Type B pancreatic cell (in vitro differentiated cells): ENCODE measurements at places on chromosomes 3 and 15. TPM values are rescaled to one million over a fixed set of nuclear protein-coding genes. Genes with fewer than 3 reads are reported as not detected.

DNA sequence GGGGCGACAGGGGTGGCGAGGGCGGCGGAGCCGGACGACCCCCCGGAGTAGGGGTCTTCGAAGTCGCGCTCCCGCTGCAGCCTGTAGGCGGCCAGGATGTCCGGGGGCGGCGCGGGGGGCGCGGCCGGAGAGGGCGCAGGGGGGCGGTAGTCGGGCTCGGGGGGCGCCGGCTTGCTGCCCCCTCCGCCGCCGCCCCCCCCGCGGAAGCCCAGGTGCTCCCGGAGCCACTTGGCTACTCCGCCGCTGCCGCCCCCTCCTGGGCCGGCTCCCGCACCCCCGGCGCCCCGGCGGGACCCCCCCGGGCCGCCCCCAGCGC lies 230 bp downstream of the SHF start:
- no peak for DNase-seq

DNA sequence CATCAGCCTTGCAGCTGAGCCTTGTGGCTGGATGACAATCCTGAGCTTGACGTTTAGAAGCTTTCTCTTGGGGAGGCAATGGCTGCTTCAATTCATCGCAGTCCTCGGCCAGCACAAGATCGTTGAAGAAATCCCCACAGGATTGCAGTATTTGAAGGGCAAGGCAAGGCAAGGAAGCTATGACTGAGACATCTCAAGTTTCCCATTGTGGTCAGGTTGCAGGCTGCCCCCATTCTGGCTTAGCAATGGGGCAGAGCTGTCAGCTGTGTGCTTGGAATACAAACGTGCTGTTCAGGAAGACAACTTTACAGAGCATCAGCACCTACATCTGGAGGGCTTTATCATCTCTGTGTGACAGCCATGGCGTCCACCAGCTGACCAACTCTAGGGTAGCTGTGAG lies 275.9 kb upstream of the TBL1XR1 start:
- no peak for DNase-seq

DNA sequence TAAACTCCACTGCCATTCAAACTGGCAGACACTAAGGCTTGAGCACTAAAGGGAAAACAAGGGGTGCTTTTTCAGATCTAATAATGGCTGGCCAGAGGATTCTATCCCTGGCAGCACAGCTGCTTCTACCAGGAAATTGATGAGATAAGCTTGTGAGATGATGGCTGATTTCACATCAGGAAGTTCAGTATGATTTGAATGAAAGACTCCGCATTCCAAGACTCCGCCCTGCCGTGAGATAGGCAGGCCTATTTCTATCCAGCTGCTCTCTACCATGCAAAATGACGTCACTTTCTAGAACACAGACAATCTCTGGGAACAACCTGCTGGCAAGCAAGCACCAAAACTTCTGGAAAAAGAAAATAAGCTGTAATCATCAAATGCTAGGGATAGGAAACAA lies 171.8 kb downstream of the WDR76 start:
- no peak for DNase-seq

DNA sequence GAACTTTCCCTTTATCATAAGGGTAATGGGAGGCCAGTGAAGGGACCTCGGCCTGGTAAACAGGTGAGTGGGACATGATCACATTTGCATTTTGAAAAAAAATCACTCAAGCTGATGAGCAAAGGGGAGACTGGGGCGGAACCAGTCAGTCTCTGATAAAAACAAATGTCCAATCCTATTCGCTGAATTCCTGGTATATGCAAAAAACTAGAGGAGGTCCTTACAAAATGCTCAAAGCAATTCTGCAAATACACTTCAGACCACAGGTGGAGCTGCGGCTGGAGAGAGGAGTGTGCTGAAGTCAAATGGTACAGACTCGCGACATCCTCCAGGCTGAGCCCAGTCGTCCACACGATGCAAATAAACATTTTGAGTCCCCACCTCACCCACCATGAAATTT lies 166.7 kb downstream of the FOXP1 start:
- no peak for DNase-seq

GRCh38 chr3:196650740-196651311 lies 11.3 kb downstream of the NRROS start:
- DNase-seq = no peak

PPP2R3A gene
- total RNA-seq = 8.6 and 16.5 TPM in 2 replicates

DNA sequence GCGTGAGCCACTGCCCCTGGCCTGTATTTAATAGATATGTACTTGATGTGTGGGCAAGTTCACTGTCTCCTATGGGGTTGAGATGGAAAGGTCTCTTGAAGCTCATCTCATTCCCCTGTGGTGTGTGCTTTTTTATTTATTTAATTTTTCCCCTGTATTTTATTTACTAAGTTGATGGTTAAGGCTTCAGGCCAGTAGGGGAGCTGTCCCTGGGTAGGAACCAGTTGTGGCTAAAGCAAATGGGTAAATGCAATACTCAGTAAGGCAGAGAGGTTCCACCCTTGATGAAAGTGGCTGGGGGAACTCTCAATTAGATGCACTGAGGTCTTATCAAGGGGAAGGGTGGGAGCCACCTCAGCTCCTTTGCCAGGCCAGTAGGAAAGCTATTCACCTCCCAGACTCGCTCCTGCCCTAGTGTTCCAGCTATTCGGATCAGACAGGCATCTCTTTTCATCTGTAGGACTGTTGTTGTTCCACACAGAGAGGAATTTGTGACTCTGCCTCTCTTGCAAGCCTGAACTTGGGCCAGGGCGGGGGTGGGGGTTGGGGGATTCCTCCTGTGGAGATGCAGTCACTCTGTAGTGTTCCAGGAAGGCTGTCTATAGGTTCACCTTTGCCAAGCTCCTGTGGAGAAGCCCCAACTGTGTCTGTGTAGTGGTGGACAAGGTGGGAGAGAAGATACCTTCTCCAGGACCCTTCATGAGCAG lies 26.1 kb downstream of the PCCB start:
- no peak for DNase-seq

GRCh38 chr15:74783072-74783807 lies 1.4 kb downstream of the CSK start:
- no peak for DNase-seq

ADAMTS7 gene
- total RNA-seq = 8.4 and 51.9 TPM in 2 replicates

DNA sequence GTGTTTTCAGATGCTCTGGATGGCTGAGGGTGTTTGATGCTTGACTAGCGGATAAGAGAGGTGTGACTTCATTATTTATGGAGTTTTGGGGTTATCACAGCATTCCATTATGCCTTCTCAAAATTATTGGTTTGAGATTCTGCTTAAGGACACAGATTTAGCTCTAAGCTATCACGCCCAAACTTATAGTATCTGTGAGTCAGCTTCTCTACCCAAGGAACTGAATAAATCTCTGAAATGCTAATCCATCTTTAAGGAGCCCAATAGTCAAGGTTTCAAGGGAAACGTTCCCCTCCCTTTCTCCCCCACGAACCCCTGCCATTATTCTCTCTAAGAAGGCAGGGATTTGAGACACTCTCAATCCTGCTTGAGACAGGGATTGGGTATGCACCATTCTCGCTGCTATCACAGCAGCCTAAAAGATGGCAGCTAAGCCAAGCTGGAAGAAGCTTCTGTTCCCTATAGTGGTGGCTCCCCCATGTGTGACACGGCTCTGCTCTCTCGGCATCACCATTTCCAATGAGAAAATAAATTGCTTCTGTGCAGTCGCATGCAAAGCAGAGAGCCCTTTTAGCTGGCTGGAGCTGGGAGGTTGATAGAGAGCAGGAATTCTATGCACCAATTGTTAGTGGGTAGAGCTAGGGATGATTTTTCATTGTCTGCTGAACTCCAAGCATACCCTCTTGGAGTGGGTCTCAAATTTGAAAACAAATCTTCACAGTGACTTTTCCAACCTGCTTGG lies 151.1 kb downstream of the IL20RB start:
- no peak for DNase-seq

DNAJC17 gene
- total RNA-seq = 23.7 and 38.3 TPM in 2 replicates

GRCh38 chr15:72184165-72184811 lies 13.3 kb downstream of the GRAMD2A start:
- no peak for DNase-seq

GOLGA6B gene
- total RNA-seq = not detected in 2 replicates

GRCh38 chr15:26686547-26687187 lies 86.2 kb downstream of the GABRB3 start:
- no peak for DNase-seq

DNA sequence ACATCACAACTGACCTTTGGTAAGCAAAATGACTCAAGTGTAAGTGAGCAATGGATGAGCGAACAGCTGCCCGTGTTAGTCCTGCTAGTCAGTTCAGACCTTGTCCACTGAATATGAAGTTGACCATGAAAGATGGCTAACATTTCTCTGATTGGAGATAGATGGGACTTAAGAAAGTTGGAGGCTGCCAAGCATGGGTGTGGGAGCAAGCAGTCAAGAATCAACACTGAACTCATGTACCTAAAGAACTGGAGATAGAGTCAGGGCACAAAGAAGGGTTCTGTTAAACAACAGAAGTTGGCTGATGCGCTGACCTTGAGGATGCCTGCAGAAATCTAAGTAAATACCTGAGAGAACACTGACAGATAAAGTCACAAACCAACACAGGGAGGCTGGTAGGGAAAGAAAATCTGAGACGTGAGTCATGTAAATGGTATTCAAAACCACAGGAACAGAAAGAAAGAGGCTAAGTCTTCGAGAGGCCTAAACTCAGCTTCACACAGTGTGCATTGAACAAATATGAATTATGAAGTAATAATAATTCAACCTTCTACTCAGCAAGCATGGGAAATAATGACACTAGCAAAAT lies 30.7 kb upstream of the ANPEP start:
- DNase-seq = no peak

DNA sequence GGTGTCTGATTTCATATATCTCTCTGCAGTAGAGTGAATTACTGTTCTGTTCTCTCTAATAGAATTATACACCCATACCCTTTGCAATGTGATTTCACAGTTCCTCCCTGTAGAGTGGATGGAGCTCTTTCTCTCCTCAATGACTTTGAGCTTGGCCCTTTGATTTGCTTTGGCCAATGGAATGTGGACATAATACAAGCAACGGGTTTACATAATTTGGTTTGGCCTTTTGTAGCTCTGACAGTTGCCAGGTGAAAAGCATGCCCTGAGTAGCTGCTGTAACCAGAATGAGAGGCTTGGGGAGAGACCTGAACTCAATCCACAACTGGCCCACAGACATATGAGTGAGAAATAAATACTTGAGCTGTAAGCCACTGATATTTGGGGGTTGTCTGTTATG lies 32.1 kb downstream of the ZDHHC23 start:
- DNase-seq = no peak
